RWPE1 (cell line): ENCODE measurements at places on chromosomes 7 and 10.

DNA sequence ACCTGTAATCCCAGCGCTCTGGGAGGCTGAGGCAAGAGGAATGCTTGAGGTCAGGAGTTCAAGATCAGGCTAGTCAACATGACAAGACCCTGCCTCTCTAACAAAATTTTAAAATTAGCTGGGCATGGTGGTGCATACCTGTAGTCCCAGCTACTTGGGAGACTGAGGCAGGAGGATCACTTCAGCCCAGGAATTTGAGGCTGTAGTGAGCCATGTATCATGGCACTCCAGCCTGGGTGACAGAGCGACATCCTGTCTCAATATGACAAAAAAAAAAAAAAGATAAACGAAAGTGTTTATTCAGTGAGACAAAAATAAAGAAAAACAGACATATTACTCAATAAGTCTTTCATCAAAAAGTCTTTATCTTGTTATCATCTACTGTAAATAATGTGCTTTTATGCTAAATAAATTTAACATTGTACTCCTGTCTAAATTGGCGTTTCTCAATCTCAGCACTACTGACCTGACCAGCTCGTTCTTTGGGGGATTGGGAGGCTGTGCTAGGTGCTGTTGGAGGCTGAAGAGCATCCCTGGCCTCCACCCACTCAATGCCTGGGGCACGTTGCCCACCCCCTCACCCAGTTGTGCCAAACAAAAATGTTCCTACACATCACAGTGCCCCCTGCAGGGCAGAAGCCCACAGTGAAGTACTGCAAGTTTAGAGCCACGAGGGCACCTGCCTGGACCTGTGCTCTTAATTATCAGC lies 57.7 kb downstream of the NCAPG2 start:
- DNase-seq = no peak

DNA sequence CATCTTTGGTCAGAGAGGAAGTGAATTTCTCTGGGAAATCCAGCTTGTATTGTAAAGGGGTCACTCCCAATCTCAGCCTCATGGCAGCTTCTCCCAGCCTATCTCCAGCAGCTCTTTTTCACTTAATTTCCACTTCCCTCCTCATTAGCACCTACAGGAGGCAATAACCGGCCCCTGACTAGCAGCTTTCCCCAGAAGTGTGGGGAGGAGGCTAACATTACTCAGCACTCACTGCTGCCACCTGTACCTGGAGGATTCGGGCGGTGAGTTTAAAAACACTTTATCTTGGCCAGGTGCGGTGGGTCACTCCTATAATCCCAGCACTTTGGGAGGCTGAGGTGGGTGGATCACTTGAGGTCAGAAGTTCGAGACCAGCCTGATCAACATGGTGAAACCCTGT lies 3.8 kb downstream of the NODAL start:
- DNase-seq = no peak

DNA sequence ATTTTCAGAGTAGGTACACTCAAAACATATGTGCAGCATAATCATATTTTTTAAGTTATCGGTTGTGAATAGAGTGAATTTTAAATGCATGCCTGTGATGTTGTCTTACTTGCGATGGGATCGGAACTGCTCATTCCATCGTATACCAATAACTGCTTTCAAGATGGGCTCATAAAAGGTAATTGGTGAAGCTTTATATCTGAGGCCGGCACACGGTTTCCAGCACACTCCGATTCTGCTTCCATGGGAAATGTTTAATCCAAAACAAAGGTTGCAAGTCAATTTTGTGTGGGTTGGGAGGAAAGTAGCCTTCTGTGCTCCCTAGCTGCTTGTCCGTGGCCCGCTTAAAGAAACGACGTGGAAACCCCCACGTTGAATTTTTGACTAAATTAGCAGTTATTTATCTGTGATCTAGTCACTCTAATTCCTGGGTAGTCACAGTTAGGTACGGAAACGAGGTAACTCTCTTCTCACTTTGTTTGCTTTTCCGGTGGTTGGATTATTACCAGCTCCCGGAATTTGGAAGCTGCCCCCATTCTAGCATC lies 10.1 kb upstream of the CELF2 start:
- no peak for DNase-seq

- DNase-seq = no peak
Observed at GRCh38 chr10:66917104-66917503, 8.7 kb upstream of the LRRTM3 start.

GRCh38 chr10:98994030-98994429 lies 241.6 kb downstream of the HPSE2 start:
- no peak for DNase-seq

DNA sequence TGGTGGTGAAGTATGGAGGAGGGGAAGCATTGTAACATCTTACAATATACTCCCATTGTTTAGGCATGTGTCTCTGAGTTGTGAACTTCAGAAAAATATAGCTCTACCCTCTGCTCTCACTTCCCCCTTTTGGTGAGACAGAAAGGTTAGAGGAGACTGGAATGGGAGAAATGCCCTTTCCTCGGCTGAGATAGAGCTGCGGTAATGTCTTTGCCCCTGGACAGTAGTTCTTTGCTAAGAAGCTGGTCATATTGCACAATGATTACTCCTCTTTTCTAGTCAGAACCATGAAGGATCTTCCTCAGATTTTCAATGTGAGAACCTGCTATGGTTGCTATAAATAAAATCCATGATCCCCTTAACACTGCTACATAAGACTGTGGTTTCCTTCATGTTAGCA lies 171.0 kb downstream of the SEM1 start:
- DNase-seq = no peak

DNA sequence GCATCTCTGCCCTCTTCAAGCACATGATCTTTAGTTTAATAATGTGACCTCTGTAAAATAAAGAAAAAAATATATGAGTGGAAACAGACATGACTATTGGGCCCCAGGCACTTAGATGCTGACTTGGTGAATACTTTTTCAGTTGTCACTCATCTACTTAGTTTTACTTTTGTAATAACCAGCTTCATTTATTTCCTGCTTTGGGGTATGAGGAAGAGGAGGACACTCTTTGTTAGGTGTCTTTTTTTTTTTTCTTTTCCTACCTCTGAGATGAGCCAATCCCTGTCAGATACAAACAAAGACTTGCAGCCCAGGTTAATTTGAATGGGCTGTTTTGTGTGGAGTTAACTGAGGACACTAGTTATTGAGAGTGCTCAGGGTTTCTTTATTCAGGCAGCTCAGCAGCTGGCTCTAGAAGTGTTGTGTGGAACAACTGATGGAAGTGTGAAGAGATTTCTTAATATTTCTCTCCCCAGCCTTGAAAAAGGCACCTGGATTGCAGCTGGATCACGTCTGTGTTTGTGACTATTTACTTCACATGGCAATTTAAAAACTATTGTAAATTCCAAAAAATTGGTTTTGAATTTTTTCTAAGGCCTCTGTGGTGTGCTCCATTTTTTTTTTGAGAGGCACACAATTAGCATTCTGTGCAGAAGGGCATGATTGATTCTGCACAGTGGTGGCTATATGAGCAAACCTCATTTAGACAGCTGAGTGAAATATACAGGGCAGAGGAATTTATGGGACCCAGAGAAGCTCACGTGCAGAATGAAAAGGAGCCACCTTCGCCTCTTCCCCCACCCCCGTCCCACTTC lies 333.8 kb downstream of the LRMDA start:
- DNase-seq = no peak
